ENCODE measurements at places on chromosomes 1 and 21.

GRCh38 chr1:202713110-202713509, 2.9 kb upstream of the SYT2 start:
- DNase-seq = no peak

DNA sequence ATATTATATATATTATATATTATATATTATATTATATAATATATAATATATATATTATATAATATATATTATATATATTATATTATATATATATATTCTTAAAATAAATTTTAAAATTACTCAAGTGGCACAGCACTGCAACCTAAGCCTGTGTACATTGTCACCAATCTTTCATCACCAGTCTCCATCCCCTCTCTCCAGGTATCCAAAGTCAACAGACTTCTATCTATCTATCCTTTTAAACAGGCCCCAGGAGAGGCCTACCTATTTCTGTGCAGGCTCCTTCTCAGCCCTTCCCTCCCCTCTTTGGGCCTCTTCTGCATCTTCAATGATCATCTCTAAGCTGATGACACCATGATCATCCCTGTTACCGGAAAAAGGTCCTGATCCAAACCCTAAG, 111.7 kb downstream of the RHOU start:
- no peak for DNase-seq

GRCh38 chr1:21696931-21697330, 27.8 kb upstream of the RAP1GAP start:
- peak; percentile 77 for DNase-seq

GRCh38 chr1:18473195-18473815, 7.4 kb upstream of the KLHDC7A start:
- DNase-seq = no peak

DNA sequence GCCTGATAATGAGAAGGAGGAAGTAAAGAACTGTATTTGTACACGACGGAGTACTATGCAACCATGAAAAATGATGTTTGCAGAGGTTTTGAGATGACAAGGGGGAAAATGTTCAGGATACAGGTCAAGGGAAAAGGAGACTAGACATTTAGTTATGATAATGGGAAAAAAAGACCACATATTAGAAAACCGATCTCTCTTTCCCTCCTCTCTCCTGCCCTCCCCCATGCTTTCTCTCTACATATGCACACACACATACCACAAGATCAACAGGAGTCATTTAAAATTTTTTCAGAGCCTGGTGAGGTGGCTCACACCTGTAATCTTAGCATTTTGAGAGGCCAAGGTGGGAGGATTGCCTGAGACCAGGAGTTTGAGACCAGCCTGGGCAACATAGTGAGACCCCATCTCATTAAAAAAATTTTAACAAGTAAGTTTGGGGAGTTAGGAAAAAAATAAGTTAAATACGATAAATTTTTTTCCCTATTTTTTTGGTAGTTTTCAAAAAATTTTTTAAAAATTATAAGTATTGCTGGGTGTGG, 44.5 kb downstream of the ECE1 start:
- DNase-seq = no peak

DNA sequence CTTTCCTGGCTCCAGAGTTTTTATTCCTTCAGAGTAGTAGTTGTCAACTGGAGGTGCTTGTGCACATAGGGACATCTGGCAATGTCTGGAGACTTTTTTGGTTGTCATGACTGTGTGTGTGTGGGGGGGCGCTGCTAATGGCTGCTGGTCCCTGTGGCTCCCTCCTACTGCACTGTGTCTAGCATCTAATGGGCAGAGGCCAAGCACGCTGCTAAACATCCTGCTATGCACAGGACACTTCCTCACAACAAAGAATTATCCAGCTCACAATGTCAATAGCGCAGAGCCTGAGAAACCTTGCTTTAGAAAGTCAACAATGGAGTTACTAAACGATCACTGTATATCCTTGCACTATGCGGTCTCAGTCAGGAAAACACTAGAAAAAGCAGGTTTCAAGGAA, 19.7 kb upstream of the HMGB4 start:
- DNase-seq = no peak

DNA sequence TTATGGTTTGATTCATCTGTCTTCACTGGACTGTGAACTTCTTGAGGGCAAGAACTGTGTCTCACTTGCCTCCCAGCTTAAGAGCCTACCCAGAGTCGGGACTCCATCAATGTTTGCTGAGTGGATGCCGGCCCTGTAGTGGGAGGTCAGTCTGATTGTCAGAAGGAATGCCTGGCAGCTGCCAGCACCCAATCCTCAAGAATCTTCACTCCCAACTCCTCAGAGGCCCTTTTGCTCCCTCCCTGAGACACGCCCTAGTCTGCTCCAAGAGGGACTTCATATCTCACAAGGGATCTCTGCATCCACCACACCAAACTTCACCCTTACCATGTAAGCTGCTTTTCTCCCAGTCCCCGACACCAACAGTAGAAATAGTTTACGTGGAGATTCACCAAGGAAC, 15.2 kb upstream of the KDM4A start:
- no peak for DNase-seq

DNA sequence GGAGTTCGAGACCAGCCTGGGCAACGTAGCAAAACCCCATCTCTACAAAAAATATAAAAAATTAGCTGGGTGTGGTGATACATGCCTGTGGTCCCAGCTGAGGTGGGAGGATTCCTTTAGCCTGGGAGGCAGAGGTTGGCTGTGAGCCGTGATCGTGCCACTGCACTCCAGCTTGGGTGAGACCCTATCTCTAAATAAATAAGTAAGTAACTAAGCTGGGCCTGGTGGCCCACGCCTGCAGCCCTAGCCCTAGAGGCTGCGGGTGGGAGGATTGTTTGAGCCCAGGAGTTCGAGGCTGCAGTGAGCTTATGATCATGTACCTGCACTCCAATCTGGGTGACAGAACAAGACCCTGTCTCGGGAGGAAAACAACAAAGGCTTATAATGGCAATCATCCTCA, 4.6 kb downstream of the CLIC4 start:
- no peak for DNase-seq

- peak; percentile 1 for DNase-seq
These were observed 700.1 kb downstream of the KCNT2 start for GRCh38 chr1:195908121-195908520.

GRCh38 chr1:10210841-10211804, 753 bp downstream of the KIF1B start:
- peak; percentile 96 for DNase-seq

DNA sequence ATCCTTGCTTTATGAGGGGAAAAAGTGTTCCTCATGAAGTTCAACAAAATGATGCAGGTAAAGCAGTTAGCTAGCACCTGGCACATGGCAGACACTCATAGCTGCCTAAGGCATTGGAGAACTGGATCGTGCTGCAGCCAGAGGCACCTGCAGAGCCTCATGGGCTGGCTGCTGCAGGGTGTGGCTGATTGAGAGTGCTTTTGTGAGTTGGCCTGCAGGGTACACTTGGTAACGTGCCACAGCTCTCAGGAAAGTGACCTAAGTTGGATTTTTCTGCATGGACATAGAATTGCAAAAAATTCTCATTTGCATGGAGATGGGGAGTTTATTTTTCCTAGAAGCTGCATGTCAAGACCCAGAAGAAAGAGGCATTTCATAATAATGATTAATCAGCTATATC, 31.6 kb upstream of the IL20 start:
- no peak for DNase-seq

DNA sequence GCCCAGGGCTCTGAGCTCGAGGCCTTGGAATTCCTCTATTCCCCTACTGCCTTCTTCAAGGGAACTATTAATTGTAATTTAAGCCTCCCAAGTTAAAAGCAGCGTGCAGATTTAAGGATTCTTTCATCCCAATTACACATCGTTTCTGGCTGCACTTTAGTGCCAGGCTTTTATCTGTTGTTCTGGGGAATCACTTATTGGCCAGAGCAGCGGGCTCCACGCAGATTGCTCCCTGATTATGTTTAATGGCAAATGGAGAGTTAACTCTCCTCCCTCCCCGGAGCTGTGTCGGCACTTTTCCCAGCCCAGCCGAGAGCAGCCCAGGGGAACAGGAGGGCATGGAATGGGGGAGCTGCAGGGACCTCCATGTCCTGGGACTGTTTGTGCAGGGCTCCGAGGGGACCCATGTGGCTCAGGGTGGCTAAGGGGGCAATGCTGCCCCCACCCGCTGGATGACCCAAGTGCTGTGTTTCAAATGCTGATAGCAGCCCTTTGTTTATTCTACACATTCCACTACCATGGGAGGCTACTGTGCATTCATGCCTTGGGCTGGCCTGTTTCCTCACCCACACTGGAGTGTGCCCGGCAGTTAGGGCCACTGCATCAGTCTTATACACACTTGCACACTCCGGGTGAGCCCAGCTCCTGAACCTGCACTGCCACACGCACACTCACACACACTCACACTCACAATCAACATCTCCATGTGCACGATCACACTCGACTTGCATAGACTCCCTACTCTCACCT, 93.3 kb upstream of the POU3F1 start:
- DNase-seq = peak; percentile 46

GRCh38 chr1:237112663-237113062, 70.7 kb downstream of the RYR2 start:
- DNase-seq = no peak

- DNase-seq = no peak
These were observed 420 bp upstream of the IFI16 start for GRCh38 chr1:159009287-159009686.

DNA sequence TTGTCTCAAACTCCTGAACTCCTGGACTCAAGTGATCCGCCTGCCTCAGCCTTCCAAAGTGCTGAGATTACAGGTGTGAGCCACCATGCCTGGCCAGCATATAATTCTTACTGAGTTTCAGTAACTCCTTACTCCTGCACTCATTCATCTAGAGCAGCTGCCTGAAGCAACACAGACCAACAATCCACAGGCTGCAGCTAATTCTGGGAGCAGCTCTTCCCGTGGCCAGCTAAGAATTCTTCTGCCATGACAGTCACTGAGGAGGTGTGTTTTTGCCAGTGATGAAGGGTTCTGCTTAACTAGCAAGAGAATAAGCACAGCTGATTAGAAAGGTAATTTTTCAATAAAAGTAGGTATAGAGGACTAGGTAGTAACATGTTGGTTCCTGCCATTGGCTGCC, 5.4 kb downstream of the VTCN1 start:
- no peak for DNase-seq

DNA sequence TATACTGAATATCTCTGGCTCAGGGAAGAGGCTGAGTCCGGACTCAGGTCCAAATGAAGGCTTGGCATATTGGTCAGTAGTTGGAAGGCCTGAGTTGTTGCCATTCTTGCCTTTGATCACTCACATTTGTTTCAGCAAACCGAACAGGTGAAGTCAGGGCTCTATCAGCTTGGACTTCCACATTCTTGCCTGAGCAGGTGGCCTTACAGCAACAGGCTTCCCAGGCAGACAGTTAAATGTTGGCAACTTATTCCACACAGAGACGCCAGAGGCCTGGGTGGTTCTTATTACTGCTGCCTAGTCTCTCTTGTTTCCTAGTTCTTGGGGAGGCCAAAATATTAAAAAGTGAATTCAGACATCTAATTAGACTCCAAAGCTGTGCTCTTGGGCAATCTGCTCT, 36.6 kb downstream of the XCL2 start:
- DNase-seq = no peak

GRCh38 chr1:41362749-41363590, 1.7 kb downstream of the FOXO6 start:
- no peak for DNase-seq

DNA sequence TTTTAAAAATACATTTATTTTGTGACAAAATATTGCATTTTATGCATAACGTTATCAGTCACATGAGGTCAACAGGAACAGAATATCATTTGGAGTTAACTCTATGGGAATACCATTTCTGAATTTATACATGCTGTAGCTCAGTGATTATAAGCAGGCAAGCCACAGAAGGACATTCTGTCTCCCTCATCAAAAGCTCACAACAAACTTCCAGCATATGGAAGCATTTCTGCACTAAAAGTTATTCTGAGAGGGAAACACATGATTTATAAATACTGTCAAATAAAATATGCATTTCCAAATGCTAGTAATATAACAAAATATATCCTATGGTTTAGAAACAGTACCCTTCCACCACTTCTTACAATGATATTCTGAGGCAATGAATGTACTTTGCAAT, 854.1 kb upstream of the B3GALT2 start:
- no peak for DNase-seq

- no peak for DNase-seq
These were observed 174.3 kb downstream of the ADGRL2 start for GRCh38 chr1:81974883-81975555.

- no peak for DNase-seq
These were observed 12.0 kb upstream of the ARHGEF19 start for GRCh38 chr1:16224472-16224871.

- no peak for DNase-seq
These were observed 123.8 kb downstream of the PCBP3 start for GRCh38 chr21:45767071-45768006.

GRCh38 chr1:109255678-109256077, 6.3 kb downstream of the CELSR2 start:
- DNase-seq = no peak

DNA sequence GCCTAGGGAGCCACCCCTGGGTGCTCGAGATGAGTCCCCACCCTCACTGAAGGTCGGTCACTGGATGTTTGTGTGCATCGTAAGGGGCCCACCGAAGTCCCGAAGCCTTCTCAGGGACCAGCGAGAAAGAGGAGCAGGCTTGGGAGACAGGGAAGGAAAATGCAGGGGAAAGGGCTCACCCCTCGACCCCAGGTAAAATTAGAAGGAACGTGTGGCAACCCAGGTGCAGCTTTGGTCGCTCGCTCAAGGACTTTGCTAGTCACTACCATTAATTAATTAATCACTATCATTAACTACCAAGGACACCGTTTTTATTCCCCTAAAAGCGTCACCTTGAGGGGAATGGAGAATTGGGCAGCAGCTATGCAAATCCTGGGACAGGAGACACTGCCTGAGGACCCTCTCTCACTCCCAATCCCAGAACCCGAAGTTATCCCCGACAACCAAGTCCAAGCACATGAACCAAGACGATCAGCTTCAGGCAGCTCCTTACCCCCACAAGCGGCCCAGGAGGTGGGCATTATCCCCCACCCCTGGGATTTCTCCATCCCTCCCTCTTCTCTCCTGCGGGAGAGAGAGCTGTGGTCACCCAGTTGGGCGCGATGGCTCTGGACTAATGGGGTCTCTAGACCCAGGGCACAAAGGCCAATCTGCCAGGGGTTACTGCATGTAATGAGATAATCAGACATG, 4.2 kb upstream of the SIM2 start:
- no peak for DNase-seq

DNA sequence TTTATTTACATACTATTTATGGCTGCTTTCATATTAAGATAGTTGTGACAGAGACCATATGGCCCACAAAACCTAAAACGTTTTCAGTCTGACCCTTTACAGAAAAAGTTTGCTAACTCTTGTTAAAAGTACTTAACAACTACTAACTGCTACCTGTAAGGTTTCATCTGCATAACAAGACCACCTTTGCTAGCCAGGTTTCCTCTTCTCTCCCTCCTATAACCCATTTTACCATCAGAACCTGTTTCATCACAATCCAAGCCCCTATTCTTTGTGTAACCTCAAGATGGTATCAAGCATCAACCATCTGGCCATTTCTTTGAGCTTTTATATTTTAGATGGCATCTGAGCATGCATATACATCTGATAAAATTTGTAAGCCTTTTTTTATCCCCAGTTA, 305.4 kb downstream of the HHIPL2 start:
- no peak for DNase-seq
